ENCODE measurements at places on chromosomes 3 and 15.

GRCh38 chr3:52350981-52351761, 35.1 kb downstream of the DNAH1 start:
- no peak for DNase-seq

DNA sequence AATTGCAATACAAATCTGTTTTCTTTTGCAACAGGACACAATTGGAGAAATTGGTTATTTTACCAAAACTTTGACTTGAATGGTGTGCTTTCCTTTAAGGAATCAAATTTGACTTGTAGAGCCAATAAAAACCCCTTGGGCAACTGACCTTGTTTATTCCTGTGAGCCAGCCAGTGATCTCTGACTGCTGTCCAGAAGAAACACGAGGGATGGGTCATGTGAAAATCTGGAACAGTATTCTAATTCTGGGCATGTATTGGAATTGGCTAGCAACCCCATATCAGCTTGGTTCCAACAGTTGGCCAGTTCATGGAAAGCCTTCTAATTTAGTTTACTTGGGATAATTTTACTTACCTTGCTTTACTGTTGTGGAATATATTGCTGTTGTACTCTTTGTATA, 19.1 kb upstream of the HHATL start:
- no peak for DNase-seq

GRCh38 chr3:141087778-141088130, 36.6 kb downstream of the SPSB4 start:
- DNase-seq = no peak

- DNase-seq = no peak
Measured at GRCh38 chr3:134007819-134008218, 21.9 kb downstream of the SLCO2A1 start.

DNA sequence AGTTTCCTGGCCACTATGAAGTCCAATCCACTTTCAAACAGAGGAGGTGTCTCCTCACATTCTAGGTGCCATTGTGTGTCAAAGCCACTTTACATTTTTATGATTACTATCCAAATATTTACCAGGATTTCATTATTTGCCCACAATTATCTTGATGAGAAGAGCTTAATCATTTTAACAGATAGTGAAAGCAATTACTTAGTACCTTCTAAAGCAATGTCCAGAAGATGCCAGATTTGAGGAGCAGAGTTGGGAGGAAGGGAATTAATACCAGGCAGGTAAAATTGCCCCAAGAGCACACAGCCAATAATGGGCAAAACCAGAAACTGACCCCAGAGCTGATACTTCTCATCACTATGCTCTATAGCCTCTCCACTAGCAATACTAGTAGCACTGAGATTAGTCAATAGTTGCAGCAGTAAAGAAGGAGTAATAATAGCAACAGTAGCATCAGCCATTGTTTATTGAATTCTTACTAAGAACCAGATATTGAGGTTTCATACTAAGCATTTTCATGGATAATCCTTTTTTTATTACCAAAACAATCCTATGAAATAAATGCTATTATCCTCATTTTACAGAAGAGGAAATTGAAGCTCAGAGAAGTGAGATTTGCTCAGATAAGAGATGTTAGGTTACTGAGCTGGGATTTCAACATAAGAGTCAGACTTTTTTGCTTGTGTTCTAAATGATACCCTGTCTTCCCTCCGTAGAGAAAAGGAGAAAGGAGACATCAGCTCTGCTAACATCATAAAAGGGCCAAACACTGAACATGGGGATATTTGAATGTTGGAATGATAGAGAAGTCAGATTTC, 509.3 kb upstream of the CFAP20DC start:
- DNase-seq = no peak

- no peak for DNase-seq
Measured at GRCh38 chr15:90610190-90610589, 80.5 kb downstream of the CRTC3 start.

GRCh38 chr3:189025866-189026265, 145.9 kb upstream of the TPRG1 start:
- DNase-seq = no peak

GRCh38 chr15:31871887-31872281, 158.4 kb upstream of the CHRNA7 start:
- DNase-seq = no peak

GRCh38 chr3:105533960-105534359, 167.3 kb downstream of the ALCAM start:
- DNase-seq = no peak

DNA sequence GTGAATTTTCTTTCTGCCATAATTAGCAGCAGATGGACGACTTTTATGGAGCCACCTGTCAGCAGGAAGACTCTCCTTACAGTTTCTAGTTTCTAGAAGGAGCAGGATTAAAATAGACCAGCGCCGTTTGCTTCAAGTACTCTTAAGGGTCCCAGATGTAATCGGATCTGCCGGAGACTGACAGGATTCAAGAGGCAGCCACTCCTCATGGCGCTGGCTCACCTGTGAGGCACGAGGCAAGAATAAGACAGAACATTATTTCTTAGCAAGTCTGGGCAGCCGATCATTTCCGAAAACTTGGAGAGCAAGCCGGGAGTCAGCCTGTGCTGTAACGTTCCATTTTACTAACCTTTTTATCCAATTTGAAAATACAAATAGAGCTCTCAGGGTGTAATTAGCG, 410.4 kb upstream of the RORA start:
- no peak for DNase-seq

DNA sequence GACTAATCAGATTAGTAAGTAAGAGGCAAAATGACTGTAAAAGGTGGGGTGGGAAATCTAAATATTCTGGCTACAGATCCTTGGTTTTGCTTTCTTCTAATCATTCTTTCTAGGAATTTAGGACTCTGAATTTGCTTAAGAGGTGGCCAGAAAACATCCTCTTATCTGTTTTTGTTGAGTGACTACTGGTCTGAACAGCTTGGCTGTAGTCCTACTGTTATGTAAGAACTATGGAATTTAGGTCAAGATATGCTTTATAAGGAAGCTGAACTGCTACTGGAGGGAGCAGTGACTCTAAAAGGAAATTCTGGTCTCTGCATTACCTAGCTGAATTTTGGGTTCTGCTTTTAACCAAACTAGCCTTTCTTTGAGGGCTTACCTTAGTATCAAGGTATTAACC, 33.5 kb upstream of the CSPG5 start:
- DNase-seq = no peak

DNA sequence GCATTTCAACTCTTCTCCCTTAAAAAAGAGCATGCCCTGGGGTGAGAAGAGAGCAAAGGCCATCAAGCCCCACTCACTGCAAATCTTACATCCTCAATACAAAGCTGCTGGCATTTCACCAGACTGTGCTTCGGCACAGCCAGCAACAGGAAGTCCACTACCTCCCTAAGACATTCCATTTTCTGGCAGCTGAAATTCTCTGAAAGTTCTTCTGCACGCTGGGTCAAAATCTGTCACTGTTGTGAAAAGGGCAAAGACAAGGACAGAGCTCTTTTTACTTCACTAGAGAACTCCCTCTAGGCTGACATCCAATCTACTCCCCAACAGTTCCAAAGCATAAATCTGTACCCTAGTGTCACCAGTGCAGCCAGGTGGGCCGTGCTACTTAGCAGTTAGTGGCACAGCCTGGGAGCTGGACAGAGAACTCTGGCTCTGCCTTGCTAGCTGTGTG, 6.3 kb downstream of the MTMR10 start:
- DNase-seq = no peak

GRCh38 chr3:139832998-139833397, 102.0 kb upstream of the CLSTN2 start:
- no peak for DNase-seq

DNA sequence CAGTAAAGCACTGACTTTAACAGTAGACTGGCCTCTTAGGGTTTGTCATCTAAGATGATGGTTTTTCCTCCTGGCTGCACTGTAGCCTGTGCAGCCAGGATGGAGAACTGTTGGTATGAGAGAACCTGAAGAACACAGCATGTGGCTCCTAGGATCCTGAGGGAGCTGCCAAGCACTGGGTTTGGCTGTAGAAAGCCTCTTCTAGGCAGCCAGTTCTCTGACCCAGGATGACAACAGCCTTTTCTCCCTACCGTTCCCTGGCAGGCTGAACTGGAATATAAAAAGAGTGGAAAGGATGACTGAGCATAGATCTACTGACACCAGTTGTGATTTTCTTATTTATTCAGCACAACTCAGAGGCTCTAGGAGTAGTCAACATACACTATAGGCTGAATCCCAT, 34.3 kb upstream of the MANF start:
- no peak for DNase-seq

DNA sequence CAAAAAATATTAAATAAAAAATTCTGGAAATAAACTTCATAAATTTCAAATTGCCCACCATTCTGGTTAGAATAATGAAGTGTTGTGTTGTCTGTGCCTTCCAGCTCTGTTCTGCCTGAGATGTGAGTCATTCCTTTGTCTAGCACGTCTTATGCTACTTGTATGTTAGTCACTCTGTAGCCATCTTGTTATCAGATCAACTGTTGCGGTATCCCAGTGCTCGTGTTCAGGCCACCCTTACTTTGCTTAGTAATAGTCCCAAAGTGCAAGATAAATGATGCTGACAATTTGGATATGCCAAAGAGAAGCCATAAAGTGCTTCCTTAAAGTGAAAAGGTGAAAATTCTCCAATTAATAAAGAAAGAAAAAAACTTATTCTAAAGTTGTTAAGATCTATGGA, 527.5 kb downstream of the NAALADL2 start:
- peak; percentile 3 for DNase-seq

DNA sequence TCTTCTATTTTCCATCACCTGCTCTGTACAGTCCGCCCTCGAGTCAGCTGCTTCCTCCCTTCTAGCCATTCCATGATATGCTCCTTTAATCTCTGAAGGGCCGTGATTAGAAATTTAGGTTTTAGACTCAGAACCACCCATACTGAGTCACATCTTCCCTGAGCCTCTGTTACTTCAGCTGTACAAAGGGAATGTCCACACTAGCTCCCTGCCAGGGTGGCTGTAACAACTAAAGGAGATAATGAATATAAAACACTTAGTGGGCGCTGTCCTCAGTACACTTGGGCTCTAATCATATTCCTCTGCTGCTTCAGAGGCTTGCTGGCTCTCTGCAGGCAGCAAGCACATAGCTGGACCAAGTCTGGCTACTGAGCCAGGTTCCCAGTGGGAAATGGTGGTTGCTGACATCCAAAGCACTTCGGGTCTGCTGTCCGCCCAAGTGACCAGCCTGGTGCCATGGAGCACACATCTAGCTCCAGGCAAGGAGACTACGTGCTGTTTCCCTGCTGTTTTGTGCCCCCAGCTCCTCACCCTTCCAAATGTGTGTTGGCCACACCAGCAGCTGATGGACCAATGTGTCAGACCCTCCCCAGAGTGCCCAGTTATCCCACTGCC, 901 bp upstream of the CHST14 start:
- no peak for DNase-seq

DNA sequence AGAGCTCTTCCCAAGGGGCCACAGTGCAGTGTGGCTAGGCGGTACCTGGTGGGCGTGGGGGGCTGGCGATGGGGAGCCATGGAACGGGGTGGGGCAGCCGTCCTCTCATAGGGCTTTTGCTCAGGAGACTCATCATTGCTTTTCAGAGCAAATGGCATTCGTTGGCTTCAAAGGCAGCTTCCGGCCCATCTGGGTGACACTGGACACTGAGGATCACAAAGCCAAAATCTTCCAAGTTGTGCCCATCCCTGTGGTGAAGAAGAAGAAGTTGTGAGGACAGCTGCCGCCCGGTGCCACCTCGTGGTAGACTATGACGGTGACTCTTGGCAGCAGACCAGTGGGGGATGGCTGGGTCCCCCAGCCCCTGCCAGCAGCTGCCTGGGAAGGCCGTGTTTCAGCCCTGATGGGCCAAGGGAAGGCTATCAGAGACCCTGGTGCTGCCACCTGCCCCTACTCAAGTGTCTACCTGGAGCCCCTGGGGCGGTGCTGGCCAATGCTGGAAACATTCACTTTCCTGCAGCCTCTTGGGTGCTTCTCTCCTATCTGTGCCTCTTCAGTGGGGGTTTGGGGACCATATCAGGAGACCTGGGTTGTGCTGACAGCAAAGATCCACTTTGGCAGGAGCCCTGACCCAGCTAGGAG, 40.8 kb downstream of the MESD start:
- DNase-seq = no peak

- no peak for DNase-seq
Measured at GRCh38 chr3:12579456-12579855, 22.6 kb downstream of the MKRN2 start.

- no peak for DNase-seq
Measured at GRCh38 chr3:5059782-5060181, 62.3 kb upstream of the ARL8B start.

- no peak for DNase-seq
Measured at GRCh38 chr15:85456798-85457197, 76.4 kb downstream of the AKAP13 start.

- DNase-seq = no peak
Measured at GRCh38 chr3:4474683-4475490, 7.8 kb upstream of the SUMF1 start.

DNA sequence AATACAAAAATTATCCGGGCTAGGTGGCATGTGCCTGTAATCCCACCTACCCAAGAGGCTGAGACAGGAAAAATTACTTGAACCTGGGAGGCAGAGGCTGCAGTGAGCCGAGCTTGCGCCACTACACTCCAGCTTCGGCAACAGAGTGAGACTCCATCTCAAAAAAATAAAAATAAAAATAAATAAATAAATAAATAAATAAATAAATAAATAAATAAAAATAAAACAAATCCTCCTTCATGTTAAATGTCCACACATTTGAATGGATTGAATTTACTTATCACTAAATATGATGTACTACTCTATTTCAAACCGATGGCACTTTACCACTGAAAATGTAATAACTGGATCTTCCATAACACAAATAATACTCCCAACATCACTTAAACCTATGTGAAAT, 36.3 kb downstream of the ZBTB20 start:
- DNase-seq = no peak

DNA sequence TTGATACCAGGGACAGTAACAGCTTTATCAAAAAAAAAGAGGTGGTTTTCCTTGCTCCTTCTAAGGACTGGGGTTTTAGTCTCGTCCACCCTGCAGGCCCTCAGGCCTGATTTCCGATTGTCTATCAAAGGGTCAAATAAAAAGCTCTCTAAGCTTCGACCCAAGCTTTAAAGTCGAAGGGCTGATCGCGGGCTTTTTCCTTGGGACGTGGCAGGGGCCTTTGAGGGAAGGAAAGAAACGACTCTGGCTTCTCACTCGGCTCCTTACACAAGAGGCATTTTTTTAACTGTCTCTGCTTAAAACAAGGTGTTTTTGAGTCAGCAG, 354 bp upstream of the KLHL24 start:
- no peak for DNase-seq

- DNase-seq = no peak
Measured at GRCh38 chr15:100032358-100033085, 299.3 kb upstream of the LYSMD4 start.

GRCh38 chr3:183555541-183556081, at the start of gene KLHL6:
Gene KLHL6, minus strand, starts transcription at chr3:183555706. Its CDS starts 53 bp downstream, at chr3:183555653.
- DNase-seq = no peak

- no peak for DNase-seq
Measured at GRCh38 chr3:182957676-182958266, 22.6 kb downstream of the DCUN1D1 start.

GRCh38 chr3:43191116-43191515, 85.2 kb upstream of the POMGNT2 start:
- DNase-seq = no peak

GRCh38 chr15:27743638-27744037, 355.5 kb downstream of the OCA2 start:
- no peak for DNase-seq
